Stimulated activated CD4-positive, alpha-beta T cell treated with anti-CD3 and anti-CD28 coated beads, Interleukin-12 subunit alpha, Interleukin-12 subunit beta, amount 100 ng/mL, for 4 hours (primary cell): ENCODE measurements at places on chromosomes 3 and 15.

- DNase-seq: no peak
These were observed 192.3 kb downstream of the STAG1 start for GRCh38 chr3:136559896-136560295.

GRCh38 chr3:13473020-13473419 lies 7.1 kb upstream of the HDAC11 start:
- DNase-seq: no peak

DNA sequence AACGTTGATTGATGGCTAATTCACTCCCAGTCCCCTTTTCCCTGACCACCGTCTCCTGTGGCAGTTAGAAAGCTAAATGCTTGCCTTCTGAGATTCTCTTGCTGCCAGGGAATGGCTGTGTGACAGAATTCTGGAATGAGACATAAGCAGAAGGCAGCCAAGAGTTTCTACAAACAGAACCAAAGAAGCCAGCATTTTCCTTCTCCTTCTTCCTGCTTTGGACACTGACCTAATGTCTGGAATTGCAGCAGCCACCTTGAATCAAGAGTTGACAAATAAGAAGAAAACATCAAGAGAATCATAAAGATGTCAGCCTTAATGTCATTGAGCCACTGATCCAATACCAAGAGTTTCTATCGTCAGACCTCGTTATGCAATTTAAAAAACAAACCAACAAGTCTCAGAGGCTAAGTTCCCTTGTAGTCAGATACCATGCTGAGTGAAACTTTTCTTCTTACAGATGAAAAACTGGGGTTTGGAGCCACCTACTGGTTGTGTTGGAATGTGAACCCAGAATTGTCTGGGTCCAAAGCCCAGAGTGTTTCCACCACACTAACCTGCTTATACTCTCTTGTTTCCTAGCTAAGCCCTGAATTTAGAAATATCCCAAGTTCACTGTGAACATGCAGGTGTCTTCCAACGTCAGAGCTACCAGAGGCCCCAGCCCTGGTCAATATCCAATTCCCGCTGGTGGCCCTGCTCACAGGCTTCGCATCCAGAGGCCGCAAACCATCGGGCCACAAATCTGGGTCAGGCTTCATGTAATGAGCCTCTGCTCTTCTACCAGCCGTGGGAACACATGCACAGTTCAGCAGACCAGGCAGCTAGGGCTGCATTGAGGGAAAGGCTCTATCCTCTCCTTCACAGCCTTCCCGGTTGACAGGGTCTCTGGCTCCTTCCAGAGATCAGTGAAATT lies 42.5 kb downstream of the MCF2L2 start:
- DNase-seq: peak; percentile 42

- DNase-seq: no peak
These were observed 21.8 kb downstream of the LRRC31 start for GRCh38 chr3:169847896-169848295.

GRCh38 chr3:66479532-66479947 lies 21.3 kb downstream of the LRIG1 start:
- no peak for DNase-seq
